ENCODE measurements at places on chromosomes 7 and 10.

DNA sequence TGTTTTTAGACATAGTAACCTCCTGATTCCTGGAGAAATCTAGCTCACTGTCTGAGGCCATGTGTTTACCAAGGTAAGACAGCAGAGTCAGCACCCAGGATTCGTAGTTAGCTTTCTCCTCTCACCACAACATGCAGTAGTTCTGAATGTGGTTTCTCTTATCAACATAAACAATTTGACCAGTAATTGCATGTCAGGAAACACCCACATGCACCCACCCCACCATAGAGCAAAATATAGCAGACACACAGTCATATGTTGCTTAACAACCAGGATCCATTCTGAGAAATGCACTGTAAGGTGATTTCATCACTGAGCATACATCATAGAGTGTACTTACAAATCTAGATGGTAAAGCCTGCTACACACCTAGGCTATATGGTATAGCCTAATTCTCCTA lies 1004.0 kb downstream of the ANKRD7 start:
- DNase-seq: no peak

- DNase-seq: no peak
Observed at GRCh38 chr7:45178241-45179225, 20.9 kb downstream of the RAMP3 start.

- DNase-seq: no peak
Observed at GRCh38 chr7:2873146-2873545, 29.0 kb upstream of the GNA12 start.

DNA sequence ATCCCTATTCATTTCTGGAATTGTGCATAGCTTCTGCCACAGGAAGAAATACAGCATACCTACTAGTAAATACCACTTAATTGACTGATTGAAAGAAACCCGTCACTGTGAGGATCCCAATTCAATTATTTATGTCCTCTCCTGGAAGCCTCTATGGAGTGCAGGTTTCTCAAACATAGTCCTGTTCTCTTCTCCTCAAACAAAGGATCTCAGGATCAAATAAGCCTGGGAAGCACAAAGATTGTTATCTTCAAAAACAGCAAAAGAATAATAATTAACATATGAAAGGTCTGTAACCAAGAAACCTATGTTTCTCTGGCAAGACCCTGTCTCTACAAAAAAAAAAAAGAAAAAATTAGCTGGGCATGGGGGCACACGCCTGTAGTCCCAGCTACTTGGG lies 127.3 kb downstream of the KCNMA1 start:
- DNase-seq: no peak

GRCh38 chr10:21579291-21579690 lies 45.3 kb downstream of the MLLT10 start:
- no peak for DNase-seq

DNA sequence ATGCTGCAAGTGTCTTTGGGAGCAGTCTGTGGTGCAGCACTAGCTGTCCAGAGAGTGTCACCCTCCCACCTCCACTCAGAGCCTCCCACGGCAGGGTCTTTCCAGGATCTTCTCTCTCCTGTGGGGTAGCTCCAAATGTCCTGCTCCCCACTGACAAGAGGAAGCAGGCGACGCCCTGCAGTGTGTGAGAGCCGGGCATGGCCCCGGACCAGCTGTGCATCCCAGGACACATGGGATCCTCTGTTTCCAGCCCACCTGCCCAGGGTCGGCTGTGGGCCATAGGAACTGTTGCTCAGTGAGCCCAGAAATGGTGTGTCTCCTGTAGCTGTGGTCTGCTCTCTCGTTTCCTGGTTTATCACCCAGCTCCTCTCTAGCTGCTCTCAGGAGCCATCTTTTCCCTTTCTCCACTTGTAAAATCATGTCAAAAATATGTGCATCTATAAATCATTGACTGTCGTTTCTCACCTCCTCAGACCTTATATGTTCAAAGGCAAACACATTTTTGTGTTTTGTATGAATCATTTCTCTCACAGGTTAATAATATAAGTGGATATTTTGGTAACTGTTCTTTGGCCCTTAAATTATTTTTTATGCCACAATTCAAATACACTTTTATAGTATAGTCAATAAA lies 74.9 kb downstream of the VWC2 start:
- DNase-seq: no peak

DNA sequence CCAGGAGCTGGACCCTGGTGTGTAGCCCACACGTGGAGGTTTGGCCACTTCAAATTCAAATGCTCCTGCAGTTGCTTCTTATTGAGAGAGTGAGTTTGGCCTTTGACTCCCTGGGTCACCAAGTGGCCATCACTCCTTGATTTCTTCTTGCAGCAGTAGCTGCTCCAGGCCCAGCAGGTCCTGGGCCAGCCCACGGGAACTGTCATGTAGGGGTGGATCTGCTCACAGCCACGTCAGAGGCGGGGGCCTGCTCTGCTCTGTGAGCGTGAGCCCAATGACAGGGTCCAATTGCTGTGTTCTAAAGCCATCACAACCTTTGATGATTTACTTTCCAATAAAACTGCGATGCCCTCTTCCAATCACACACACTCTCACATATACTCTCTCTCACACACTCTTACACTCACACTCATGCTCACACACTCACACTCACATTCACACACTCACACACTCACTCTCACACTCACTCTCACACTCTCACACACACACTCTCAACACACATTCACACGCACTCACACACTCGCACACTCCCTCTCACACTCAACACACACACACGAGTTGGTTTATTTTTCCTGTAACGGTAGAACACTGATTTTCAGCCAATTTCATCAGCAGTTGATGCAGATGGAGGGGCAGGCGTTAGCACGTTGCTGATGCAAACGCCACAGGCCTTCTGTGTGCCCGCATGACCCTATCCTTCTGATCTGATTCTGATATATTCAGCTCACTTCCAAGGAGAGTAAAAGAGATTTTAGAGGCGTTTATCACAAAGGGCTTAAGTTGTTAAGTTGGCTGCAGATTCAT lies 210.7 kb upstream of the PPP2R2D start:
- no peak for DNase-seq
